ENCODE measurements at places on chromosomes 7 and 10.

- no peak for DNase-seq
Measured at GRCh38 chr10:88800152-88801125, 2.1 kb upstream of the LIPM start.

DNA sequence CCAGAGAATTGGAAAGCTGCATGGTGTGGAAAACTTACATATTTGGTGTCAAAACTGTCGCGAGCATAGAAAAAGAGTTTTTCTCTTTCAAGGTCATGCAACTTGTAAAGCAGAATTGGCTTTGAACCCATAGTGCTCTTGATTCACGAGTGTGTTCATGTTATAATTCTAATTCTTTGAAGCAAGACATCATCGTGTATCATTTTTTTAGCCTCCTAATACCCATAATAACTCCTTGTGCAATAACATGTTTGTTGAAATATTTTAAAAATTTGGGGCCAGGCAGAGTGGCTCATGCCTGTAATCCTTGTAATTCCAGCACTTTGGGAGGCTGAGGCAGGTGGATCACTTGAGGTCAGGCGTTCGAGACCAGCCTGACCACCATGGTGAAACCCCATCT, 4.2 kb downstream of the CCL24 start:
- DNase-seq: no peak

- no peak for DNase-seq
Measured at GRCh38 chr7:142793156-142793555, 22.4 kb downstream of the PRSS2 start.

DNA sequence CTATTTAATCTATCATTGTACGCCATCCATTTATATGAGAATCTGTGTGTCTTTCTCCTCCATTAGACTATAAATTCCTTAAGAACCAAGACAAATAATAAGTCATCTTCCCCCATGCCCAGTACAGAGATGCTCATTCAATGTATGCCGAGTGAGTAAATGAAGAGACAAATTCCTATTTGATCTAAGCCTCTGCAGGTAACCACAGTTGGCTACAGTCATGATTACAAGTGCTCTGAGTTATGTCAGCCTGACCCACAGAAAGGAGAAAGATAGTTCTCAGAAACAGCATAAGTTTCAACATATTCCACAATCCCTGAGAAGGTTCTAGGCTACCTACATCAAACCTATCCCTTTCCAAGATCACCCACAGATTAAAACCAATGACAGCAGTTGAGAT, 46.1 kb downstream of the MPP7 start:
- no peak for DNase-seq

GRCh38 chr7:70072220-70072619, 473.9 kb downstream of the AUTS2 start:
- DNase-seq: no peak

DNA sequence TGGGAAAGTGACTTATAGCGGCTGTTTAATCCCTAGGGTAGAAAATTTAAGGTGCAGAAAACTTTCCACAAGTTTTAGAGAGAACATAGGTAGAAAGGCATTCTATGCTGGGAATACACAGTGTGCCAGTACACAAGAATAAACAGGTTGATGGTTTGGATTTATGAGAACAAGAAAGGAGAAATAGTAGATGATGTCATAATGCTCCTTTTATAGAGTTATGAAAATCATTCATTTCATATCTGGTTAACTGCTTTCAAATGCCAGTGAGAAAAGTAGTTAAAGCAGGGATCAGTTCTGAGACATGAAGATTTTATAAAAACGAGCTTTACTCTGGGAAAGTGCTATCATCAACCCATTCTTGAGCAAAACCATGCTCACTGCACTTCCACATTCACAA, 311.4 kb downstream of the PARD3 start:
- DNase-seq: no peak

- DNase-seq: no peak
Measured at GRCh38 chr7:36048902-36049240, 104.2 kb upstream of the EEPD1 start.

- no peak for DNase-seq
Measured at GRCh38 chr7:79298145-79298760, 155.2 kb downstream of the MAGI2 start.

DNA sequence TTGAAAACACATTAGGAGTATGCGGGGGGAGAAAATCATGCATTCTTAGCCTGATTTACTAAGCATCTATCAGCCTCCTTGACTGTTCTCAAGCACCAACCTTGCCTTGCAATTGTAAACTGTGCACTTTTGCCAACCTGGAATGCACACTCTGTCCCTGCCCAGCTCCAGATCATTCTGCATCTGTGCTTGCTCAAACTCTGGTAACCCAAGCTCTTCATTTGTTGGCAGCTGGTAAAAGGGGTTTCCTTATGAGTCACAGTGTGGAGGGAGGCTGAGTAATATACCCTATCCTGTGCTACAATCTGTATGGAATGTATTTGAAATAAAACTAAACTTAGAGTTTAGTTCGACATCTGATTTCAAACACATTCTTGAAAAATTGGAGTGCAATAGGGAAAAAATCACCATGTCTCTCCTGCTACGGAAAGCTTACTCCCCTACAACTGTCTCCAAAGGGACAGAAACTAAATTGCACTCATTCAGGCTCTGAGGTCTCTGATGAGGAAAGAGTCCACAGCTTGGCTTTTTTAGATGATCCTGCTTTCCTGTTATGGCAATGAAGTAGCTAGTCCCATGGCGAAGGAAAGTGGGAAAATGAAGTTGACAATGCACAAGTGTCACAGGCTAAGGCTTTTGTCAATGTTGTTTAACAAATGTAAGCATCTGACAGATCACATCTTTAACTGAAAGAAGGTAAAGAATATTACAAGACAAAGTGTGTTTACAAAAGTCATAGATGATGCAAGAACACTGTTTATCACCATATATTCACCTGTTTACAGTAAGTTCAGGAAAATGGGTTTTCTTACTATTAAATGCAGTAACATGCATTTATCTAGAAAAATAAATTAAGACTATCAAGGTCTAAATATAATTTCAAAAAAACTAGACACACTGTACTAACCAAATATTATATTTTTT, 61.9 kb downstream of the TES start:
- DNase-seq: no peak

DNA sequence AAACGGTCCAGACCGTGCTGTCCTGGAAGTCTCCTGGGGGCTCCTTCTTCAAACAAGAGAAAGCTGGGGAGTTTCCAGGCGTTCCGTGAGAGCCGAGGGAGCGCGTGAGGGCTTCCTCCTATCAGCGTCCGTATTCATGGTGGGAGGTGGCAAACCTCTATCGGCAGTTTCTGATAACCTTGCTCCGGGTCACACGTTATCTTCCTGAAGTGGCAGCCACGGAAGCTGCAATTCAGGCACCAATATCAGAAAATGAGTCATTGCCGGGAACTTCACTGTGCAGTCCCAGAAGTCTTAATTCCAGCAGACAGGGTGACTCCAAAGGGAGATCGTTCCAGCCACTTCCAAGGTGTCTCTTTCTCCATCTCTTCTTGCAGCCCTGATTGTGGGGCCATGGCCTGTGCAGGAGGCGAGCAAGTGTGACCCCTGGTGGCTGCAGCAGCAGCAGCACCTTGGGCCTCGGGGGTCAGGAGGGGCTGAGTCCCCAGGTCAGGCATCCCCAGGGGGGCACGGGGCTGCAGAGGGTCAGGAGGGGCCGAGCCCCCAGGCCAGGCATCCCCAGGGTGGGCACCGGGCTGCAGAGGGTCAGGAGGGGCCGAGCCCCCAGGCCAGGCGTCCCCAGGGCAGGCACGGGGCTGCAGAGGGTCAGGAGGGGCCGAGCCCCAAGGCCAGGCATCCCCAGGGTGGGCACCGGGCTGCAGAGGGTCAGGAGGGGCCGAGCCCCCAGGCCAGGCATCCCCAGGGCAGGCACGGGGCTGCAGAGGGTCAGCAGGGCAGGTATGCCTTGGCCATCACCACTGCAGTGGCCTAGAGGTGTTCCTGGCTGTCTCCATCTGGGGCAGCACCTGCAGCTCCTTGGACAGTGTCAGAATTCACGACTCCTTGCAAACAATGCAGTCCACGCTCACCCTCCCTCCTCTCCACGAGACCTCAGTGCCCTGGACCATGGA, 538.7 kb downstream of the DNAJB6 start:
- peak; percentile 12 for DNase-seq

- DNase-seq: no peak
Measured at GRCh38 chr10:43024524-43024923, 52.3 kb upstream of the RET start.

DNA sequence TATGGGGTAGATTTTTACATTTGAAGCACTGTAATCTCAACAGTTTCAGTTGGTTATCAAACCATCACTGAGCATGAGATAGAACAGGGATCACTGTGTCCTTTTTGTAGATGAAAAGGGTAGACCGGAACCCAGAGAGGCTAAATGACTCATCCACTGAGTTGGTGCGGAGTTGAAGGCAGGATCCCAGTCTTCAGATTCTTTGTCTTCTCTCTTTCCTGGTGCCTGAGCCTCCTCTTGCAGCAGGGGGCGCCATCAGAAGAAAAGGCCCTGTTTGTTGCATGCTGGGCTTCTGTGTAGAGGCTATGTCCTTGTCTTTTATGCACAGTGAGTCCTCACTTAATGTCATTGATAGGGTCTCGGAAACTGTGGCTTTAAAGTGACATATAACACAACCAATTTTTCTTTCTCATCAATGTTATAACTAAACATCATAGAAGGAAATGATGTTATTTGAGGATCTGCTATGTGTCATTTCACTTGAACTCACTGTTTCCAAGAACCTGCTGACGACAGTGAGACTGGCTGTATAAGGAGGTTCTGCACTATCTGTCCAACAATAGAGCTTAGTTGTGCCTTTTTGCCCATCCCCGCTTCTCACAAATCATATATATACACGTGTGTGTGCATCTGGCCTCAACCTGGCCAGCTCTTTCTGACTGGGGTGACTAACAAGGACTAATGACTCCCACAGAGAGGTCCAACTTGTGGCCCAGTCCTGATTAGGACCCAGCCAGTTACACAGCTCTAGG, 14.3 kb downstream of the ZNF282 start:
- peak; percentile 26 for DNase-seq

- DNase-seq: no peak
Measured at GRCh38 chr7:119232091-119232490, 1007.6 kb downstream of the ANKRD7 start.

- DNase-seq: no peak
Measured at GRCh38 chr7:39617005-39617404, 6.4 kb upstream of the RALA start.

DNA sequence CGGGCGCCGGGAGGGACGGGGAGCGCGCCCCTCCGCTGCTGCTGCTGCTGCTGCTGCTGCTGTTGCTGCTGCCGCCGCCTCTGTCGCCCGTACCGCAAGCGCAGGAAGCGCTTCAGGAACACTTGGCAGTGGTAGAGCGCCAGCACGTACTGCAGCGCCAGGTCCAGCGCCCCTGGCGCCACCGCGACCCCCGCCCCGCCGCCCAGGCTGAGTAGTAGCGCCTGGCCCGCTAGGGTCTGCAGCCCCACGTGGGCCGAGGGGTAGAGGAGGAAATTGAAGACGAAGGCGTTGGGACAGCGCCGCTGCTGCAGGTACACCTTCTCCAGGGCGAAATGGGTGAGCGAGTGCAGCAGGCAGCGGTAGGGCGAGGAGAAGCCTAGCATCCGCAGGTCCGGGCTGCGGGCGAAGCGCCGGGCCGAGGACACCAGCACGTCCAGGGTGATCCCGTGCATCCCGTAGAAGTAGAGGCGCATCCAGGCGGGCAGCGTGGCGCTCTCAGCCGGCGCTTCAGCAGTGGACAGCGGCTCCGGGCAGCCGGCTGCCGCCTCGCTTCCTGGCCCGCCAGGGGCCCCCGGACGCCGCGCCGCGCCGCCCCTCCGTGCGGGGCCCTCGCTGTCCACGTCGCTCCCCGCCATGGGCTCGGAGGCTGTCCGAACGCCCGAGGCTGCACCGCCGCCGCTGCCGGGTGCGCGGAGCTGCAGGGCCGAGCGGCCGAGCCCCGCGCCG, at the start of gene TMEM229A:
TMEM229A (minus strand) TSS at position 699 of the 726 bp plus-strand sequence; CDS start at position 635, 64 bp downstream.
- DNase-seq: no peak

- no peak for DNase-seq
Measured at GRCh38 chr7:4822677-4823076, 39.2 kb downstream of the PAPOLB start.

DNA sequence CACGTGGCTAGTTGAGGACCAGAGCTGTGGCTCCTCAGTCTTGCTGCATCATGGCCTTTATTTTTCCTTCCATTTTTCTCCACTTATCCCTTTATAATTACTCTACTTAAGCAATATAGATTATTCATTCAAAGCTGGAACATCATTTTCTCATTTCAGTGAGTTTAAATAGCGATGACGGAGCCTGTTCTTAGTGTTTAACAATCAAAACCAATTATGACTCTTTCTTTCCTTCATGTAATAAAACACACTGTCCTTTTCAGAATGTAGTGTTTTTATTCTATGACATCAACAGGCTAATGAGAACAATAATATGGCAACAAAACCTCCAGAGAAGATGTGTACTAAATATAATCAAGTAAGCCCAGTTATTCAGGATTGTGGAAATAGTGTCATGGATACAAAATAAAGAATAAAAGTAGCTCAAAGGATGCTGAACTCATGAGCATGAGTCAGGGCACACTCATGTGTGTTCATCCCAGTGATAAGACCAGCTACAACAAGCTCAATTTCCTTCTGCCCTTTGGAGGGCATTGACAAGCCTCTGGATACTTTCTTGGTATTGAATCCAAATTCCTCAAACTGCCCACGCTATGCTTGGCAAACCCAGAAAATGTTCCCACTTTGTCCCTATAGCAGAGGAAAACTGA, 188.4 kb downstream of the CYP26A1 start:
- DNase-seq: no peak

DNA sequence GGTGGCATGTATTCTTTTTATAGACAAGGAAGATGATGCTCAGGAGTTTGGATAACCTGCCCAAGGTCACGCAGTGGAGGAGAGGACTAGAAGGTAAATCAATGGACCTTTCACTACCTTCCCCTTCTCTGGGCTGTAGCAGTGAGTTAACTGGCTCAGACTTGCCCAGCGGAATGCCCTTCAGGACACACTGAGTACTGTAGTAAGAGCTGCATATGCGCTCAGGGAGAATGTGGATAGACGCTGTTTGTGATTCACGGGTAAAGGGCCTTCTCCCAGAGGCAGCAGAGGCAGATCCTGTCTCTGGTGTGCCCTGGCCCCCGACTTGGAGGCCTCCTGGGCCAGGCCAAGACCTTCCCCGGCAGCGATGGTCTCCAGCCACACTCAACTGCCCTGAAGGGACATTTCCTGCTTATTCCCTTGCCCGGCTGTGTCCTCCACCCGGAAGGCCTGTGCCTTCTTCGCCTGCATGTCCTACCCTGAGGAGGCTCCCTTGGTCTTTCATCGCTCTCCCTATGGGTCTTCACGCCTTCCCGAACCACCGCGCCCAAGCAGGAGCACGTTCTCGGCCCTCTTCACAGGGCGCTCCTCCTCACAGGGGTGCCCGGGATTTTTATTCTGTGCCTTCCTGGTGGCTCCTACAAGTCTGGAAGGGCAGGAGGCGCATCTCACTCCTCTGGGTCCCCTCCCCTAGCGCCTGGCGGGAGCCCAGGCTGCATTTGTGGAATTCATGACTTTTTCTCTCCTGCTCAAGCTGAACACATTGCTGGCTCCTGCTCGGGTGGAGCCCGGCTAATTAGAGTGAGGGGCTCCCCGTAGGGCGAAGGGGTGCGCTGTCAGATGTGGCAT, 1.8 kb upstream of the IKZF1 start:
- DNase-seq: no peak

DNA sequence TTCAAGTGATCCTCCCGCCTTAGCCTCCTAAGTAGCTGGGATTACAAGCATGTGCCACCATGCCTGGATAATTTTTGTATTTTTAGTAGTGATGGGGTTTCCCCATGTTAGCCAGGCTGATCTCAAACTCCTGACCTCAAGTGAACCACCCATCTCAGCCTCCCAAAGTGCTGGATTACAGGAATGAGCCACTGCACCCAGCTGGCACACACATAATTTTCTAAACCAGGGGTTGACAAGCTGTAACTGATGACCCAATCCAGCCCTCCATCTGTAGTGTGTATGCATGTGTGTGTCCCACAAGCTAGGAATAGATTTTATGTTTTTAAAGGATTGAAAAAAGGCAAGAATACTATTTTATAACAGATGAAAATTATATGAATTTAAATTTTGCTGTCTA, 125.9 kb upstream of the INSYN2A start:
- no peak for DNase-seq
